ENCODE measurements at places on chromosomes 3 and 15. TPM values are rescaled to one million over a fixed set of nuclear protein-coding genes. Genes with fewer than 3 reads are reported as not detected.

PPM1L gene
- 24.3 TPM for total RNA-seq

DAZL gene
- not detected for total RNA-seq

TRPM1 gene
- total RNA-seq: 0.05 TPM

CPN2 gene
- total RNA-seq: 0.14 TPM

CSTA gene
- total RNA-seq: 1.6 TPM

ITPKA gene
- total RNA-seq: 1.2 TPM

CACNA2D3 gene
- 17.9 TPM for total RNA-seq

PAQR9 gene
- 4.0 TPM for total RNA-seq

EIF2A gene
- total RNA-seq: 103 TPM

BTD gene
- 19.5 TPM for total RNA-seq

GRCh38 chr3:15299036-15299435 is 33.4 kb downstream of the SH3BP5 start:
- no peak for ATAC-seq

DNA sequence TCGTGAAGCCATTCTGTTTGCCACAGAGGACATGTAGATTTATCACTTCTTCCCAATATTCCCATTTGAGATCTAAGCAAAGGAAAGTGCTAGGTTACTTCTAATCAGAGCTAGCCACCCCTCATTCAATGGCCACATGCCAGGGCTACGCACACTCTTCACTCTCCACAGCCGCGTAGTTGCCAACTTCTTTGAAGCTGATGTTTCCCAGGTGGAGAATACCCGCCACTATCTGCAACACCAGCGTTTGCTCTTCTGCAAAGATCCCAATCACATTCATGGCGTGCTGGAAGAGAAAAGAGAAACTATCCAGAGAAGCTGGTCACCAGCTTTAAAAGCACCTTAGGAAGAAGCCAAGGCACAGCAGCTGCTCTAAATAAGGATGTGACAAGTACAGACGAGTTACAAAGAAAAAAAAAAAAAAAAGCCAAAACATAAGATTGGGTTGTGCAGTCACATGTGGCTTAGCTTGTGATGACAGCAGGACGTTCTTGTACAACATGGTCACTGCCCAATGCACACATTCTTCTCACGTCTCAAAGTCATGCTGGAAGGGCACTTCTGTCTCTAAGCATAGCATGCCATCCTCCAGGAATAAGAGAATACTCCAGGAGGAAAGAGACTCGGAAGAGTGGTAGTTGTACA is 16.4 kb downstream of the LDHAL6B start:
- ATAC-seq: no peak

GRCh38 chr3:124402791-124403190 is 327.5 kb upstream of the UMPS start:
- no peak for ATAC-seq

GRCh38 chr3:112087746-112088145 is 1.6 kb downstream of the C3orf52 start:
- peak; percentile 23 for ATAC-seq

DNA sequence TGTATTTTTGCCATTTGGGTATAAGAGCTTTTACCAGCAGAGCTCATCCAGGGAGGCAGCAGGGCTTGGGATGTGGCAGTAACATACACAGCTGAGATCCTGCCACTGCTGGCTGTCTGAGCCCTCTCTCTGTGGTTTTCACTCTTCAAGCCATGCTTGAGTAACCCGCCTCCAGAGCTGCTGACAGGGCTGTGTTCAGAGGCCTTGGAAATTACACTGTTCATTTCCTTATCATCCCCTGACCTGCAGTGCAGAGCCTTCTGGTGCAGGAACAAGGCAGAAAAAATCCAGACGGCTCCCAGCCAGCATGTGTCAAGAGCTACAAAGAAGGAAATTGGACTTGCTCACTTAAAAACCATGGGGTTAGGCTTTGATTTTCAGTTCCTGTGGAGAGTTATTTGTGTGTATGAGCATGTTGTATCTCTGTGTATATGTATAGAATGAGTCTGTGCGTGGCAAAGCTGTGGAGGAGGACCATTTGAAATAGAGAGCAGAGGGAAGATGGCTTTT is 47.0 kb downstream of the ZNF609 start:
- ATAC-seq: peak; percentile 73

- peak; percentile 96 for ATAC-seq
Measured at GRCh38 chr3:5115506-5116162, 6.5 kb upstream of the ARL8B start.

- peak; percentile 2 for ATAC-seq
Measured at GRCh38 chr3:134353171-134353825, 20.9 kb downstream of the AMOTL2 start.

DNA sequence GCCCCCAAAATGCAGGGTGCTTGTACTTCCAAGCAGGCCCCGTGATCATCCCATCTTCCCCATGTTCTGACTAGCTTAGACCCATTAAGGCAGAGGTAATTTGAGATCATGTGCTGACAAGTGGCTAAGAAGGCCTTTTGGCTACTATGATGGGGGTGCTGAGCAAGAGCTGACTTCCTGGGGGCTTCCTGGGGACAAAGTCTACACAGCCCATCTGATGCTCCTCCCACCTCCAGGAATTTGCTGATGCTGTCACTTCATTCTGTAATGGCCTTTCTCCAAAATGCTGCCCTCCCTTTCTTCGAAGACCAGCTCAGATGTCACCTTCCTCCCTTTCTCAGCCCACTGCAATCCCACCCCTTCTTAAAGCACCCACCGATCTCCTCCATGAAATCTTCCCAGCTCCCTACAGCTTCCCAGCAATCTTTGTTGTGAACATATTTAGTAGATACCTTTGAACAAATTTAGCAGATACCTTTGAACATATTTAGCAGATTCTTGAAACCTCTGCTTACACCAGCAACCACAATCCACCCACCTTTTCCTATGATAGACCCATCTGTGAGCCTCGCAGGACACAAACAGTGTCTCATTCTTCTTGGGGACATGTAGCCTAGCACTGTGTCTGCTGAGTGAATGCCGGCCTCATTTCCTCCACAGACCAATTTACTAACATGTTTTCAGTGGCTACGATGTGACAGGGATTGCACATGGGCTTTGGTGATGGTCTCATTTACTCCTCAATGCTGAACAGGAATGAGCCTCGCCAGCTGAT is 223.3 kb downstream of the EPHB1 start:
- ATAC-seq: no peak

- no peak for ATAC-seq
Measured at GRCh38 chr3:37116998-37117397, 57.4 kb downstream of the LRRFIP2 start.

DNA sequence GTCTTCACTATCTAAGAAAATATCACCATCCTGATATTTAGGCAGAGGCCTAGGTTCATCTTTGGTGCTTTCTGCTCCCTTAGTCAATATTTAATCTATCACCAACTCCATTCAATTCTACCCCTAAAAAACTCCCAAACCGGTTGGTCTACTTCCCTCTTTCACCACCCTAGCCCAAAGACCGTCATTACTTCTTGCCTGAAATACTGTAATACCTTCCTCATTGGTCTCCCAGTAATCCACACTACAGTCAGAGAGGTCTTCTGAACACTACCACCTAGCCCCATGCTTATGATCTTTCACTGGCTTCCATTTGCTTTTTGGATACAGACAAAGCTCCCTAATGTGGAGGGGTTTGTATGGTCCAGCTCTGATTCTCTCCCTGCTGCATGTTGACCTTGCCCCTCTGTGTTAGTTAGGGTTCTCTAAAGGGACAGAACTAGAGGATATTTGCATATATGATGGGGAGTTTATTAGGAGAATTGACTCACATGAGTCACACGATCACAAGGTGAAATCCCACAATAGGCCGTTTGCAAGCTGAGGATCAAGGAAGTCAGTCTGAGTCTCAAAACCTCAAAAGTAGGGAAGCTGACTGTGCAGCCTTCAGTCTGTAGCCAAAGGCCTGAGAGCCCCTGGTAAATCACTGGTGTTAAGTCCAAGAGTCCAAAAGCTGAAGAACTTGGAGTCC is 36.4 kb upstream of the ATP2C1 start:
- no peak for ATAC-seq

GRCh38 chr15:58224068-58224467 is 85.9 kb downstream of the AQP9 start:
- ATAC-seq: no peak

DNA sequence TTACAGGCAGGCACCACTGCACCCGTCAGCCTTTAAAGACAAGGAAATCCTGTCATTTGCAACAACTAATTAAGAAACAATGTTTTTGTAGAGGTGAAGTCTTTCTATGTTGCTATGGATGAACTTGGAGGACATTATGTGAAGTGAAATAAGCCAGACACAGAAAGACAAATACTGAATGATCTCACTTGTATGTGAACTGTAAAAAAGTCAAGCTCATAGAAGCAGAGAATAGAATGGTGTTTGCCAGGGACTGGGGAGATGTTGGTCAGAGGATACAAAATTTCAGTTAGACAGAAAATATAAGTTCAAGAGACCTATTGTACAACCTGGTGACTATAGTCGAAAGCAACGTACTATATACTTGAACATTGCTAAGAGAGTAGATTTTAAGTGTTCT is 27.2 kb upstream of the ARPIN start:
- ATAC-seq: no peak

GRCh38 chr15:71596672-71597071 is 213.7 kb upstream of the NR2E3 start:
- no peak for ATAC-seq

GRCh38 chr3:89159605-89160004 is 52.2 kb downstream of the EPHA3 start:
- no peak for ATAC-seq

- no peak for ATAC-seq
Measured at GRCh38 chr15:101411085-101411484, 78.4 kb downstream of the PCSK6 start.

DNA sequence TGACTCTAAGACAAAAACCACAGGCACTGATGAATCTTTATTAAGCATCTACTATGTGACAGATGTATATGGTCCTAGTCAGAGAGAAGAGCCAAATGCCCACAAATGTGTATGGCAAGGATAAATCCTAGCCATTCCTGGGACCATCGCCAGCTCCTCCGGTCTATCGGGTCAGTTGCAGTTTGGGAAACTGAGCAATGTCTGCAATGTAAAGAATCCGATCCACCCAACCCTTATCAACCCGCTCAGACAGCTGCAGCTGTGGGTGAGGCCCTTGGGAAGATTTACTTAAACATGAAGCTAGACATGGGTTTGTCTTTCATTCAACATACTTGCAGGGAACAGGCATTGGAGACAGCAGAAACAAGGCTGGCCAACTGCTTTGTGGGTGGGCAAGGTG is 40.5 kb upstream of the CDV3 start:
- ATAC-seq: no peak

DNA sequence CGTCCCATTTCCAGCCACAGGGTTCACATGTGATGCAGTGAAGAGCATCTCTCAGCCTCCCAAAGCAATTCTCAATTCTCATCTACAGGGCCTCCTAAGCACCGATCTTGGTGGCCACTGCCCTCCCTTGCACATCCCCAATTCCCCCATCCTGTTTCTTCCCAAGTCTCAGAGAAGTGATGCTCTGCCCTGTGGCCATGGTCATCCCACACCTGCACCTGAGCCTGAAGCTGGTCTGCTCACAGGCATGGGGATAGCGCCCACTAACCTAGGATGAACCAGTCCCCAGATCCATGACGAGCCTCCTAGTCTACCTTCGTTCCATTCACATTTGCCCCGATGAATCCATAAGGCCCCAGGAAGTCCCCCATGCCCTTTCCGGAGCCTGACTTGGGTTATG is 201.5 kb downstream of the UACA start:
- no peak for ATAC-seq

GRCh38 chr3:195829897-195830254 is 18.1 kb upstream of the MUC4 start:
- ATAC-seq: no peak

GRCh38 chr3:1079662-1080061 is 13.2 kb upstream of the CNTN6 start:
- ATAC-seq: no peak

GRCh38 chr15:91469632-91470567 is 369.8 kb downstream of the SV2B start:
- ATAC-seq: no peak

- ATAC-seq: no peak
Measured at GRCh38 chr15:49721091-49721490, 100.2 kb downstream of the DTWD1 start.

GRCh38 chr3:161395115-161396012 is 24.0 kb upstream of the SPTSSB start:
- no peak for ATAC-seq

GRCh38 chr3:104291437-104291851 is 1075.3 kb upstream of the ALCAM start:
- ATAC-seq: peak; percentile 74

GRCh38 chr3:184381261-184382224 is 1.7 kb downstream of the CHRD start:
- ATAC-seq: no peak

Measured in motor neuron (in vitro differentiated cells).